Nephron progenitor cell (in vitro differentiated cells): ENCODE measurements at places on chromosomes 5 and 9.
A peak's percentile ranks its signal among the peaks of the same experiment; 100 is the strongest.

GRCh38 chr5:169563369-169563768, 20.2 kb upstream of the SPDL1 start:
- DNase-seq = no peak

GRCh38 chr9:108803428-108804065, 52.2 kb downstream of the ACTL7B start:
- no peak for DNase-seq

- no peak for DNase-seq
Observed at GRCh38 chr9:74107692-74108091, 389.4 kb upstream of the RORB start.

DNA sequence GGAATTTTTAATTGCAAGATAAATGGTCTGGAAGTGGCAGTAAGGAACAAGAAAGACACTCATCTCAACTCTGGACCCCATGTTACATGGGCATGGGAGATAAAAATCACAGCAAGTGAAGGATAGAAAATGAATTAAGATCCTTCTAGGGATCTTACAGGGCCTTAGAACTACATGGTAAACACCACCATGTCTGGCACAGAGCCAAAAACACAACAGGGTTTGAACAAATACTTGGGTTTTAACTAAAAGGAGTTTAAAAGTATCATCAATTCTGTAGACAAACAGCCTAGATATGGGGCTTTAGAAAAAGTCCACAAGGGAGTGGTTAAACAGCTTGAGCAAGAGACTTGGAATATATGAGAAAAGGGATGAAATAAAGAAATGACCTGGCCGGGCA, 366.4 kb downstream of the ARL15 start:
- DNase-seq = no peak

- DNase-seq = no peak
Observed at GRCh38 chr9:93471124-93471523, 17.7 kb upstream of the FAM120AOS start.

GRCh38 chr5:173313351-173313801, 14.8 kb downstream of the STC2 start:
- no peak for DNase-seq

DNA sequence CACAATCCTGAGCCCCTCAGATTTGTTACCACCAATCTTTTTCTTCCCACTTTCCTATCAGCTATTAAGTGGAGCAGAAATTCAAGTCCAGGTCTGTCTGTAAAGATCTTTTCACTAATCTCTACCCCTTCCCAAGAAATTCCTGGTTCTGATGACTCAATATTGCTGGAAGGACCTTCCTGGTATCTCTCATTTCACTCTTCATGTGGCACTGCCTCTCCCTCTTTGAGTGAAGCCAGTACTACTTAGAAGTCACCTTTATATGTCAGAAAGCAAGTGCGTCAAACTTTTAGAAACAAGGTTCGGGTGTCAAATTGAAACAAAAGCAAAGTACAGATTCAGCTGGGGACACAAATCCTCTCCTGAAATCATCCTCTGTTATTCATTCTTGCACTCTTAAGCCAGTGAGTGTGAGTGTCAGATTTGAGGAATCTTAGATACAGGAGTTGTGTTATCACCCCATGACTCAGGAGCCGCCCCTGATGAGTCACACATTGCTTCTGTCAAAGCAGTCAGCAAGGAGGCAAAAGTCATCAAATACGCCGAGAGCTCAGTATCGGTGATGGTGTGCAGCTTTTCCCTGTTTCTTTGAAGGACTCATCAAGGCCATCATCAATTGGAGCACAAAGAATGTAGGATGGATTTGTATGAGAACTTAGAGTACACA, 313.0 kb downstream of the CETN3 start:
- DNase-seq = no peak

GRCh38 chr5:21834863-21835262, 1018.3 kb downstream of the CDH12 start:
- no peak for DNase-seq

GRCh38 chr5:155885199-155885598, 441.8 kb upstream of the SGCD start:
- no peak for DNase-seq

- no peak for DNase-seq
Observed at GRCh38 chr9:3508521-3509291, 17.1 kb downstream of the RFX3 start.

DNA sequence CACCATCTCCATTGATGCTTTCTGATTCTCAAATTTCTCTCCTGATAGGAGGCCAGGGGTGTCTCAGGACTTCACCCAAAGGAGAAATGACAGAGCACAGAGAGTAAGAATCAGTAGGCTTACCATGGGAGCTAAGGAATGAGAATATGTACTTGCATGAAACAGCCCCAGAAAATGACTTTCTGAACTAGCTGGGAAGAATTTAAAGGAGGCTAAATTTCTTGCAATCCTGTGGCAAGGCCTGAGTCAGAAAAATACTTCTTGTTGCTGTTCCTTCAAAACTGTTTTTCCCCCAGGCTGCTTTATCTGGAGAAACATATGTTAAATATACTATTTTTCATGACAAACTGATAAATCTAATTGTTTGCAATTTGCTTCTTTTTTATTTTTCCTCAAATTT, 53.4 kb upstream of the FBXL7 start:
- DNase-seq = no peak

- DNase-seq = no peak
Observed at GRCh38 chr5:116600876-116601275, 26.3 kb upstream of the SEMA6A start.

GRCh38 chr5:158121678-158122077, 262.7 kb upstream of the CLINT1 start:
- DNase-seq = no peak

DNA sequence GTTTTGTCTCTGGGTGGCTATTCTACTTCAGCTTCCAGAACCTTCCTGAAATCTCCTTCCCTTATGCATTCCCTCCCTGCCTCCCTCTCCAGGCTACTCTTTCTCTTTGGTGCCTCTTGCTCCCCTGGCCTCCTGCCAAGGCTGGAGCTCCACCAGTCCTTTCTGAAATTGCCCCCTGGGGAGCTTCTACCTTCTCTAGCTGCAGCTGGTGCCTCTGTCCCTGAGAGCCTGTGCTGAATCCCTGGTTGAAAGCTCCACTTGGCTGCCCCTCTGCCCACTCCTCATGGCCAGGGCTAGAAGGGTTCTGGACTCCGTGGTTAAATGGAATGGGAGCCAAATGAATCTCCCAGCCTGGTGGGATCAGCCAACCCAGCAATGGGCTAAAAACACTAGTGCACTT, 80.1 kb downstream of the COL15A1 start:
- DNase-seq = no peak

GRCh38 chr5:88889189-88890069, 6.4 kb upstream of the MEF2C start:
- peak; percentile 58 for DNase-seq

DNA sequence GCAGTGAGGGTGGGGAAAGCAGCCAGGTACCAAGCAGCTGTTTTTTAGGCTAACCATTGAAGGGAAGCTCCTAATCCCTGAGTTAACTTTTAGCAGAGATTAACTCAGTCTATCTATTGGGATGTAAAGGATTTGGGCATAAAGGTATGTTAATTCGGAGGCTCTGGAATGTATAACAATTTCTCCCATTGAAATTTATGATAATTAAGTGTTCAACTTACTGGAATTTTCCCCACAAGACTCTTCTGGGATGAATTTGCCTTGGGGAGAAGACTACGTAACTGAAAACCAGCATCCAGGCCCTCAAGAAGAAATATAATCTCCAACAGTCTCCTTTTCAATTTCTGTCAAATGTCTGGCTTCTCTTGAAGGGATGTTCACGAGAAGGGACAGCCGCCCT, 23.6 kb downstream of the ZFP62 start:
- DNase-seq = no peak

DNA sequence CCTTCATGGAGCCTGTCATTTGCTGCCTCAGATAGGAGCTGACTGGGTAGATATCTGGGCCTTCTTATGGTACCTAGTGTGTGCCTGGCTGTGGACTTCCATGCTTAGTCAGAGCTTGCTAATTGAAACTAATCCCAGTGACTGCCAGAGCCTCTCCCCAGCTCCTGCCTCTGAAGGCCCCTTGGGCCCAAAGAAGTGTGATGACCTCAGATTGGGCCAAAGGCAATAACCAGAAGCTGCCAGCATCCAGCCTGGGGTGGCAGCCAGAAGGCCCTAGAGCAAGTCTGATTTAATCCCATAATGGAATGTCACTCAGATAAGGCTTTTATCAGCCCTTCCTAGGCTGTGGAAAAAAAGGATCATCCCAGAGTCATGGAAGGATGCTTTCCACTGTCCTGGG, 17.1 kb upstream of the CDC23 start:
- no peak for DNase-seq

GRCh38 chr5:176533894-176534611, 3.1 kb downstream of the RNF44 start:
- DNase-seq = no peak

- no peak for DNase-seq
Observed at GRCh38 chr5:50340757-50341156, 100.3 kb downstream of the EMB start.

DNA sequence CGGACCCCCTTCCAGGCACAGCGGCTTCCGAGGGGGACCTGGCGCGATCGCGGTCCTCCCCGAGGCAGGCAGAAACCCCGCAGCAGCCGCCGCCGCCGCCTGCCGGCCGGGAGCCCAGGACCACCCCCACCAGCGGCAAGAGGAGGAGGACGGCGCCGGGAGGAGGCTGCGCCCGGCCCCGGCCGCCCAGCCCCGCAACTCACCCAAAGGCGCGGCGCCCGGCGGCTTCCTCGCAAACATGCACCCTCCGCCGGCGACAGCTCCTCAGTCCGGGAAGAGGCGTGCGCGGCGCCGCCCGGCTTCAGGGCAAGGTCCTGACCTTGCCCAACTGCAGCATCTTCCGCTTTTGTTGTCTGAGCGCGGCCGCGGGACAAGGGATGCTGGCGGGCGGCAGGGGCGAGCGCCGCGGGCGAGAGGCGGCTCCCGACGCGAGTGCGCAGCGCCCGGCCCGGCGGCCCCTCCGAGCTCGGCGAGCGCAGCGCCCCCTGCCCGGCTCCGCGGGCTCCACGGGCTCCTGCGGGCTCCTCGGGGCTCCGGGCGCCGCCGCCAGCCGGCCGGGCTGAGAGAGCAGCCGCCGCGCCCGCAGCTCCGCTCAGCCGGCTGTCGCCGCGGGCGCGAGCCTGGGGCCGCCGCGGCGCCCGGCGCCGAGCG, 507 bp downstream of the CTNND2 start:
- peak; percentile 77 for DNase-seq

GRCh38 chr9:118734696-118735095, 634.5 kb downstream of the BRINP1 start:
- DNase-seq = no peak

DNA sequence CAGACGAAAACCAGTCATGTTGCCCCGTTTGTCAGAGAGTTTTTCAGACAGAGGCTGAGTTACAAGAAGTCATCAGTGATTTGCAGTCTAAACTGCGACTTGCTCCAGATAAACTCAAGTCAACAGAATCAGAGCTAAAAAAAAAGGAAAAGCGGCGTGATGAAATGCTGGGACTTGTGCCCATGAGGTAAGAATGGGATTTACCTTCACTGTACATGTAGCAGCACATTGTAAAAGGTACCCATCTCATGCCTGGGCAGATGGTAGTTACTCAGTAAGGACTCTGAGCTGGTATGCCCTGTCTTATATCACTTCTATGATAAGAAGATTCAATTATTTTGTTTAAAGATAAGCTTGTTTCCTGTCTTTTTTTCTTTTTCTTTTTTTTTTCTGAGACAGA, 38.8 kb downstream of the RAD50 start:
- DNase-seq = no peak

DNA sequence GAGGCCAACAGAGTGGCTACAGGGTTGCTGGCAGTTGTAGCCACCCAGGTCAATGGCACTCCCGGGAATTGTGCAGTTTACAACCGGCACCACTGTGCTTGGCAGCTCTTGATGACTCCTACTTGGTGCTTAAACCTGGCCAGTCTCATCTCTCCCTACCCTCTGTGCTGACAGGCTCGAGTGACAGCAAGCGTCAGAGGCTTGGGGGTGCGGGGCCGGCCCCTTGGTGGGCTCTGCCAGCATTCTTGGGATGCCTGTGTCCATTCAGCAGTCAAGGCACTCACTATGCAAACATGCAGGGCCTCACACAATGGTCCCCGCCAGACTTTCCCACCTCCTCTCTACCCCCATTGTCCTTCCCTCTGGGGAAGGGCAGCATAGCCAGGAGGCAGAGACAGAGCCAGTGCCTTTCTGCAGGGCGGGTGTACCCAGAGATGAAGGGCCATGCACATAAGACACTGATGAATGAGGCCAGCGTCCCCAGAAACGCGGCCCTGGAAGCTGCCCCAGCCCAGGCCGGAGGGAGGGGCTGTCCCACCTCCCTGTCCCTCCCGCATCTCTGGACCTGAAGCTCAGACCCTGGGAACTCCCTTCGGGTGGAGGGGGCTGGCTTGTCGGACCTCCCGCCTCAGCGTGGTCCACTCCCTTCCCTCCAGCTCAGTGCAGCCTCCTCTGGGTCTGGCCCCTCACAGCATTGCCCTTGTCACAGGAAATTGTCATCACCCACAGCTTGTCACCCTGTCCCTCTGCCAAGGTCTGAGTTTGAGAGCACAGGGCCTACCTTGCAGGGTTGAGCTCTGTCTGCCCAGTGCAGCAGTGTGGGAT, 26.4 kb upstream of the NOTCH1 start:
- peak; percentile 74 for DNase-seq

DNA sequence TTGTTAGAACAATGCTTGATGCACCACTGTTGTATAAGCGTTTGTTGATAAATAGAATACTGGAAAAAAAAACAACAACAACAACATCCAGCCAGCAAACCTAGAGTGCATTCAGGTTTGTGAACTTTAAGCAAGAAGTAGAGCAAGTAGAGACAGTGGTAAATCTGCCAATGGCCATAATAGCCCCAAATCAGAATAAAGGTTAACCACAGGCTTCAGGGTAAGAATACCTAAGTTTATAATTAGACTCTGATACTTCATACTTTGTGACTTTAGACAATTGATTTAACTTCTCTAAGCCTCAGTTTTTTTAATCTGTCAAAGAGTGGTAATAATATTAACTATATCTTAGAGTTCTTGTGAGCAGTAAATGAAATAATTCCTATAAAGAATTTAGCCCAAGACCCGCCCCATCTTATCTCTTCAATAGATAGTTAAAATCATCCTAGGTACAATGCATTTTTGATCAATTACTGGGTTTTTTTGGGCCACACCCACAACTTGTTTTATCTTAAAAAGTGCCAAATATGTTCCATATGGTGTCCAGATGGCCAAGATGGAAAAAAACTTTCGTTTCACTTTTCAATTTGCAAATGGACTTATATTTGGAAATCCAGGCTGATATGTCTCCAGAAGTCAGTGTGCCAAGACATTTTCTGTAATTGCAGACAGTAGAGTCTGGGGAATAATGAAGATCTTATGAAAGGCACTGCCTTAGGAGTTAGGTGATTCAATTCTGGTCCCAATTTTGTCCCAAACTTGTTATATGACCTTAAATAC, 24.5 kb upstream of the DPYSL3 start:
- no peak for DNase-seq
